A549 treated with AZD2906 at 1 μM for 4 hours (cell line): ENCODE measurements at places on chromosomes 5 and 9. TPM values are rescaled to one million over a fixed set of nuclear protein-coding genes. Genes with fewer than 3 reads are reported as not detected.

Gene CARD9
- total RNA-seq = 0.45 to 2.1 TPM (median 1.1 TPM) in 5 replicates

Gene SHOC1
- total RNA-seq = not detected in 5 replicates

Gene LCP2
- total RNA-seq = not detected in 5 replicates

Gene TLR4
- total RNA-seq = 0.06 to 0.12 TPM (median 0.06 TPM) in 5 replicates

Gene CARTPT
- not detected in 5 replicates for total RNA-seq

Gene RASA1
- 17.3 to 23.4 TPM (median 22.0 TPM) in 5 replicates for total RNA-seq

Gene CER1
- total RNA-seq = not detected in 5 replicates
